ENCODE measurements at places on chromosomes 1 and 21.

- DNase-seq, result no peak
These were observed 329.1 kb downstream of the LRRIQ3 start for GRCh38 chr1:73868810-73869336.

- DNase-seq, result peak; percentile 52
These were observed at the start of gene CFH for GRCh38 chr1:196651637-196652215. TSS of gene CFH (plus strand) at chr1:196652043. CDS start at chr1:196652118, 75 bp downstream.

DNA sequence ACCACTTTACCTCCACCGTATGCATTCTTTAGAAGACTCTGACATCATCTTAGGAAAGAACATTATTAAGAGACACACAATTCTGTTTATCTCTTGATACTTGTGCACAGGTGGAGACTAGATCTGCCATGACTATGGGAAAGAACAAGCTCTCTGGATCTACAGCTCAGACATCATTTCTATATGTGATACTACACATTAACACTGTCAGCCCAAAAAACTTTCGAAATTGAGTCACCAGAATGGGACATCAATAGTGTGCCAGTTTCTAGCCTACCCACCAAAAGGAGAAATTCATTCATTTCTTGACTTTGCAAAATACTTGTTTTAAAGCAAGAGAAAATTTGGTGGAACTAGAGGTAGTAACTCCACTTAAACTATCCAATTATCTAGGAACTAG is 6.0 kb upstream of the EVI5 start:
- DNase-seq, result no peak

GRCh38 chr1:216937491-216937890 is 214.3 kb upstream of the ESRRG start:
- no peak for DNase-seq

GRCh38 chr1:25651824-25652741 is 35.5 kb downstream of the MAN1C1 start:
- no peak for DNase-seq

- DNase-seq, result no peak
These were observed 237.2 kb downstream of the TOMM20 start for GRCh38 chr1:234891427-234891826.

- peak; percentile 75 for DNase-seq
These were observed 5.1 kb downstream of the PMF1 start for GRCh38 chr1:156217871-156218270.

DNA sequence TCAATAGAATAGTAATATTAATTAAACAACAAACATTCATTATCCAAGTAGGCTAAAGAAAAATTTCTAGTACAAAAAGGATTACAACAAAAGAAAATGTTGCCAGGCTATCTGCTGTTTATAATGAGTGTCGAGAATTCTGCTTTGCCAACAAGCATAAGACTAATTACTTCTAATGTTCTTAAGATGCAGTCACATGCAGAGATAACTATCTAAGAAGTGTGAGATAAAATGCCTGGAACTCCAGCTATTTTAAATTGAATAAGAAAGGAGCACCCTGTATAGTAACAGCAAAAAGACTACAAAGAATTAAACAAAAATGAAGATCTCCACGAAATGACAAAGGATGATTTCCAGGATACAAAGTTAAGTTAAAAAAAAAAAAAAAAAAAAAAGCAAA is 59.9 kb downstream of the APP start:
- no peak for DNase-seq

GRCh38 chr1:36771660-36772284 is 262.5 kb downstream of the GRIK3 start:
- DNase-seq, result no peak

Measured in A172 (cell line).